ENCODE measurements at places on chromosomes 1 and 21.
A peak's percentile ranks its signal among the peaks of the same experiment; 100 is the strongest.

GRCh38 chr1:85366391-85367170 is 90.1 kb upstream of the BCL10 start:
- no peak for DNase-seq

DNA sequence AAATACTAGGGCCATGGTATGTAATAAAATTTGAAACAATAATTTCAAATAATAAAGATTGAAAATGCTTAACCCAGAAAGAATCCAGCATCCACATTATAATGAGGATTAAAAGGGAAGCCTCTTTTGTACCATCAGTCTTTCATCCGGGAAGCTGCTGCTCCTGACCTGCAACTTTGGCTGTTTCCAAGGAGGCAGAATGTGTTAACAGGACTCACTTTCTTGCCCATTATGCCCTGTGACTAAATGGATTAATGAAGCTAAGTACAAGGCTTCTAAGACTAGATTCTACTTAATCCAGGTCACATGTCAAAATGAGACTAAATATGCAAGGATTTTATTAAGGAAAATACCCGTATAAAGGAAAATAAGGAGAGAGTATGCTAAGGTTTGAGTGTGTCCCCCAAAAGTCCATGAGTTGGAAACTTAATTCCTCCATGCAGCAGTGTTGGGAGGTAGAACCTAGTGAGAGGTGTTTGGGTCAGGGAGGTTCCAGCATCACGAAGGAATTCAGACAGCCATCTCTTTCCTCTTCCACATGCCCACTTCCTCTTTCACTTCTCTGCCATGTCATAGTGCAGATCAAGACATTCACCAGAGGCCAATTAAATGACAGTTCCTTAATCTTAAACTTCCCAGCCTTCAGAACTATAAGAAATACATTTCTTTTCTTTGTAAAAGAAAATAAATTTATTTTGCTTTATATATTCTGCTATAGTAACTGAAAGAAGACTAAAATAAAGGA is 27.7 kb downstream of the FMO2 start:
- peak; percentile 18 for DNase-seq

- no peak for DNase-seq
Observed at GRCh38 chr1:197277166-197277565, 9.1 kb downstream of the CRB1 start.

DNA sequence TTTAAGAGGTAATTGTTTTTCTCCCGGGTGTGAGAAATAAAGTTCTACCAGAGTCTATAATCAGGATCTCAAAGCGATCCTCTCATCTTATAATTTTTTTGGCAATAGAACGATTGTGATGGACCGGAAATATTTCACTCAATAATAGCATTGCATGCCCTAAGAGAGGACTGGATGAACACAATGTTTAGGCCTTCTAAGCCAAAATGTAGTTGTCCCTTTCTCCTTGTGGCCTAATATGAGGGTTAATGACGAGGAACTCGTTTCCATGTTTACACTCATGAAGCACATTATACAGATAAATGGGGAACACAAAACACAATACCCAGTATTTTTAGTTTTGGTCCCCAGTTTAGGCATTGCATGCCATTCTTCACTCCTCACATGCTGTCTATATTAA is 5.9 kb downstream of the TBX15 start:
- DNase-seq: no peak

DNA sequence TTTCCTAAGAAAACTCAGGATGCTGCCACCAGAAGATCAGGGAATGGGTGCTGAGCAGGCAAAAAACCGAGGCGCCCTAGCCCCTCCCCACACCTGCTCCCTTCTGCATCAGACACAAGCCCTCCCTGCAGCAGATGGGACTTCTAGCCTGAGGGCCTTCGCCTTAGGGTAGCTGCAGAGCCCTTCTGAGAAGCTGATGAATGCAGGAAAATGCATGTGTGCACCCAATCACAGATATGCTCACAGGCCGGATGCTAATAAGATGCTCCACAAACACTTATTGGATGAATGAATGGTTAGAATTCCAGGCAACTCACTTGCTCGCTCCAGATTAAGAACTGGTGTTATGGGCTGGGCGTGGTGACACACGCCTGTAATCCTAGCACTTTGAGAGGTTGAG is 6.8 kb upstream of the C1orf210 start:
- DNase-seq: no peak

- DNase-seq: no peak
Observed at GRCh38 chr1:68917456-68917855, 420.6 kb upstream of the DEPDC1 start.

- no peak for DNase-seq
Observed at GRCh38 chr1:113185463-113186104, 112.6 kb downstream of the LRIG2 start.

DNA sequence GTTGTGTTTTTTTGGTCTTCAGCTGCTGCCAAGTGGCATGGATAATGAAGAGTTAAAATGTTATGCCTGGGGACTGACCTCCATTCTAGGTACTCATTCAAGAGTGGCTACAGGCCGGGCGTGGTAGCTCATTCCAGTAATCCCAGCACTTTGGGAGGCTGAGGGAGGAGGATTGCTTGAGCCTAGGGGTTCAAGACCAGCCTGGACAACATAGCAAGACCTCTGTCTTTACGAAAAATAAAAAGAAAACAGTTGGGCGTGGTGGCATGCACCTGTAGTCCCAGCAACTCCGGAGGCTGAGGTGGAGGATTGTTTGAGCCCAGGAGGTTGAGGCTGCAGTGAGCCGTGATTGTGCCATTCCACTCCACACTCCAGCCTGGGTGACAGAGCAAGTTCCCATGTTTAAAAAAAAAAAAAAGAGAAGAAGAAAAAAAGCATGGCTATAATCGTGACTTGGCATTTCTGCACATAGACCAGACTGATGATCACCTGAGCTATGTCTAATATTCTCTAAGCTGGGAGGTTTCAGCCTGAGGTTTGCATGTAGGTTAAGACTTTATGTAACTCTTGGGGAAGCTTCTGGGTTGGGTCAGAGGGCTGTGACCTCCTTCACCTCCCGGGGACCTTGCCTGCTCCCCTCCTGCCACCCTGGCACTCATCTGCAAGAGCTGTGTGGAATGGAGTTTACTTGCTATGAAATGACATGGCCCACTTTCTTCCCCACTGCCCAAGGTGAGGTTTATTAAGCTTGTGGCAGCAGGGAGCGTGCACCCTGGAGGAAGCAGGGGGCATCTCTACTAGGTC is 51.3 kb downstream of the DHRS3 start:
- DNase-seq: no peak

DNA sequence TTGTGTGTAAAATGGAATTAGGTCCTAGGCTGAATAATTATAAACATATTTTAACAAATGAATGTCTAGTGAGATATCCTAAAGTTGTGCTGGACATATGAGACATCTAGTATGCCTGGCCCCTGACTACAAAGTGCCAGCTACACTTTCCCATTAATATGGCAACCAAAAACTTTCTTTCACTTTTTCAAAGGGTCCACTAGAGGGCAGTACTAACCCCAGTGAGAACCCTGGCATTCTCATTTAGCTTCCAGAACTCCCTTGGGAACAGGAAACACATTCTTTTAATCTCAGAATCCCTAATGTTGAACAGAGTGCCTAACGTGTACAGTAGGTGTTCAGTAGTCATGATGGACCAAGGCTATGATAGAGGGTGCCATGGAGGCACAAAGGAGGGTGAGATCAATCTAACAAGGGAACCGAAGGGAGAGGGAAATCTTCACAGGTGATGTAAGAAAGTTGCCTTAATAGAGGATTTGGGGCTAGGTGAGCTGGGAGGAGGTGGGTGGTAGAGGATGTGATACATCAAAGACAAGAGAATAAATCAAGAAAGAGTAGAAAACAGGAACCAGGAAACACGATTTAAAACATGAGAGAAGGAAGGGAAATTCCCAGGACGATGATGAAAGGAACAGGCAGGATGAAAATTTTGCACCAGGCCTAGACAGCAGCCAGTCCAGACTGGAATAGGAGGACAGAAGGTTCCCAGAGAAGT is 41.6 kb downstream of the NSL1 start:
- DNase-seq: no peak

DNA sequence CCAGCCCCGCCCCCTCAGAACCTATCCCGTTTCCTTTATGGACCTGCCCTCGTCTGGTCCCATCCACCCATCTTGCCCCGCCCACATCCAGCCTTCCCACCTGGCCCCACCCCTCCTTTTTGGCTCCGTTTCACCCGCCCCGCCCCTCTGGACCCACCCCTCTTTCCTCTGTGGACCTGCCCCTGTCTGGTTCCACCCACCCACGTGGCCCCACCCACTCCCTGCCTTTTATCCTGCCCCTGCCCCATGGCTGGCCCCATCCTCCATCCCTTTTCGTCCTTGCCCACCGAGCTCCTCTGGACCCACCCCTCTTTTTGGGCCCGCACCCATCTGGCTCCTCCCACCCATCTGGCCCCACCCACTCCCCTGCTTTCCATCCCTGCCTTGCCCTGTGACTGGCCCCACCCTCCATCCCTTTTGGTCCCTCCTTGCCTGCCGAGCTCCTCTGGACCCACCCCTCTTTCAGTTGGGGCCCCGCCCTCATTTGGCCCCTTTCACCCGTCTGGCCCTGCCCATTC is 177.3 kb downstream of the CAMTA1 start:
- no peak for DNase-seq

DNA sequence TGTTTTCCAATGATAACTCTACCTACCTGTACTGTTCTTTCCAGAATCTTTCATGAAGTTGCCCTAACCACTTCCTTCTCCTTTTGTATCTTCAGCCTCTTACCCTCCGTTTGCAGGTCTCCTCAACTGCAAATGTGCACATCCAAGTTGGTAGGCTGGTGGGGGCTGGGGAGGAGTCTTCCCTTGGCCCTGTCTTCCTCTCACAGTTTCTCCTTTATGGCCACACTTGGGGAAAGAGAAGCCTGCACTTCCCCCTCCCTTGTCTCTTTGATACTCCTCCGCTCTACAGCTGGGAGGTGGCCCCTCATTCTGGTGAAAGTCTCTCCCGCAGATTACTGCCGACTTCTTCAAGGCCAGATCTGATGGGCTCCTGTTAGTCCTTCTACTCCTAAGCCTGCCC is 26.9 kb upstream of the GPR88 start:
- peak; percentile 77 for DNase-seq

- DNase-seq: no peak
Observed at GRCh38 chr1:66147226-66147835, 354.6 kb downstream of the PDE4B start.

DNA sequence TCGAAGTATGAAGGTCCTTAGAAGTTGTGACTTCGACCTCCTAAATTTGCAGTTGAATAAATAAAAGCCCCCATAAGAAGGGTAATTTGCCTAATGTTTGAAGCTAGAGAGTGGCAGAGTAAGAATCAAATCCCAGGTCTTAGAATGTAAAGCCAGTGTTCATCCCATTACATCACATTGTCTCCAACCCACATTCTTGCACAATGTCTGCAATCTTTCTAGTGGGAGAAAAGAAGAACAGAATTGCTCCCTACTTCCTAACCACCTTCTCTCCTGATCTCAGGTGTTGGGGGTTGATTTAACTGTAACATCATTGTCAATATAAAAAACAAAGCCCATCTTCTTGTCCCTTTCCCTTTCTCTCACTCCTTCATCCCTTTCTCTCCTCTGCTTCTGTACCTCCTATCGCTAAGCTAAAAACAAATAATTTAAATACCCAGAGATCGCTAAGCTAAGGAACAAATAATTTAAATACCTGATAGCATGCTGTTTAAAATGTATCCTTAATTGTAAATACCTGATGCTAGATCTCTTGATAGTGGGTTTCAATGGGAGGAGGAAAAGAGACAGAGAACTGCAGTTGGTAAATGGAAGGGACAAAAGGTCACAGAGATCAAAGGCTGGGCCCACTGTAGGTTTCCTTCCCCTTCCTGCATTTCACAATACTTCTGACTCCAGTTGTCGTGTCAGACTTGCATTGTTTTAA is 32.1 kb upstream of the CCDC190 start:
- no peak for DNase-seq

DNA sequence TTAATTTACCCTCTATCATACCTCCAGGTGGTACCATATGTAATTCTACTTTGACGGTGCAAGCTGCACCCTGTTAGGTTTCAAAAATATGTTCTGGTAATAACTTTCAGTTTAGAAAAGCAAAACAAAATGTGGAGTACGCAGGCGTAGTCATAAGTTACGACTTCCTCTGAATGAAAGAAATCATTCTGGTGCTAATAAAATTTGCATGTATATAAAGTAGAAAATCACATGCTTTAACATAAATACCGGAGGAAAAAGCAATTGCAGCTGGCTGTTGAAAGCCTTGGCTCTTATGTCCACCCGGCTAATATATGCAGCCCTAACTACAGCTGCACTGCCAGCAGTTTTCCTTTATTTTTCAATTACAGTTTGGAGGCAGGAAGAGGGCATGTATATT is 65.2 kb upstream of the TMPRSS15 start:
- no peak for DNase-seq

GRCh38 chr1:246274186-246274585 is 232.9 kb downstream of the SMYD3 start:
- DNase-seq: no peak

- DNase-seq: no peak
Observed at GRCh38 chr1:172549621-172550280, 16.8 kb downstream of the SUCO start.

DNA sequence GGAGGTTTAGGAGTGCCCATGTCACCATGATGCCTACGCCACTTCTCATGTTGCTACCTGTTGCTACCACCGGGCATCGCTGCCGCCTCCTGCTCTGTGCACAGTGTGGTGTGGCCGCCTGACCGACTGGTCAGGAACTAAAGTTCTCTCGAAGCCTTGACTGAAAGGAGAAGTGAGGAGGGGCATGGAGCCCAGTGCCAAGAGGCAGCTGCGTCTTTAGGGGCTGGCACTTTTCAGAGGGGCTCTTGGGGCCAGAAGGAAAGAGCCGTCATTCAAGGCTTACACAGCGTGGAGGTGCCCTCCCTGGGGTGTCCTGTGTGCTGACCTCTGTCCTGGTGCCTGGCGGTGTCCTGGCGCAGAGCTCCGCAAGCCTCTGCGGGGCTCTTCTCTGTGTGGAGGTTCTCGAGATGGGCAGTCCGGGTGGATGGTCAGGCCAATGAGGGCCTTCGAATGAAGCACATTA is 57.2 kb downstream of the ADARB1 start:
- no peak for DNase-seq

GRCh38 chr1:80453775-80454174 is 1347.0 kb upstream of the ADGRL2 start:
- no peak for DNase-seq

GRCh38 chr21:39984286-39984991 is 117.2 kb downstream of the PCP4 start:
- DNase-seq: no peak

GRCh38 chr1:242081446-242081845 is 82.5 kb upstream of the MAP1LC3C start:
- no peak for DNase-seq

DNA sequence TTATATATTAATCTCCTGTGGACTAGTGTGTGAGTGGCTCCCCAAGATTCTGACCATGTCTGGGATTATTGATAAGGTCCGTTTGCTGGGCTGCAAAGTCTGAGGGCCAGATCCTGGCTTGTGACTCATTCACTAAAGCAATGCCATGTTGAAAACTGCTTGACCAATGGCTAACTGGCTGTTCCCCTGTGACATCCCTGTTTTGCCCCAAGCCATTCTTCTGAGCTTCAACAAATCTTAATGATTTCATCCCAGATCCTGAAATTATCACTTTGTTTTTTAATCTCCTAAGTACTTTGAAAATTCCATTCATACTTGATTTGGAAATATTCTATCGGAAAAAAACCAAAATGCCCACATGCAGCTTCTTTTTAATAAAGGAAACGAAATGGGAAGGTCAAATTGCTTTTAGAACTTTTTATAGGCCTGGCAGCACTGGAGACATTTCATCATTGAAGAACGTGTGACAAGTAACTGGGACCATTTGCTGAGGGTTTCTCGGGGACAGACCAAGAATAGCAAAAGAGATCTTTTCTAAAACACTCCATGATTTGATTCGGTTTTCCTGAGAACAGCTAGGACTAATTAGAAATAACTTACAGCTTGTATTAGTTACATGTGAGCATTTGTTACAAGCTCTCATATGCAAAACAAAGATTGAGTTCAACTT is 121.3 kb downstream of the TGFB2 start:
- no peak for DNase-seq
